ENCODE measurements at places on chromosomes 16 and 17.

- peak; percentile 69 for DNase-seq
These were observed 21.2 kb downstream of the PDILT start for GRCh38 chr16:20383106-20384029.

- DNase-seq = no peak
These were observed 42.3 kb upstream of the HNF1B start for GRCh38 chr17:37787055-37787757.

GRCh38 chr16:5837007-5837670, 739.5 kb upstream of the EEF2KMT start:
- no peak for DNase-seq

- no peak for DNase-seq
These were observed 2.7 kb upstream of the DHRS7B start for GRCh38 chr17:21124086-21124485.

DNA sequence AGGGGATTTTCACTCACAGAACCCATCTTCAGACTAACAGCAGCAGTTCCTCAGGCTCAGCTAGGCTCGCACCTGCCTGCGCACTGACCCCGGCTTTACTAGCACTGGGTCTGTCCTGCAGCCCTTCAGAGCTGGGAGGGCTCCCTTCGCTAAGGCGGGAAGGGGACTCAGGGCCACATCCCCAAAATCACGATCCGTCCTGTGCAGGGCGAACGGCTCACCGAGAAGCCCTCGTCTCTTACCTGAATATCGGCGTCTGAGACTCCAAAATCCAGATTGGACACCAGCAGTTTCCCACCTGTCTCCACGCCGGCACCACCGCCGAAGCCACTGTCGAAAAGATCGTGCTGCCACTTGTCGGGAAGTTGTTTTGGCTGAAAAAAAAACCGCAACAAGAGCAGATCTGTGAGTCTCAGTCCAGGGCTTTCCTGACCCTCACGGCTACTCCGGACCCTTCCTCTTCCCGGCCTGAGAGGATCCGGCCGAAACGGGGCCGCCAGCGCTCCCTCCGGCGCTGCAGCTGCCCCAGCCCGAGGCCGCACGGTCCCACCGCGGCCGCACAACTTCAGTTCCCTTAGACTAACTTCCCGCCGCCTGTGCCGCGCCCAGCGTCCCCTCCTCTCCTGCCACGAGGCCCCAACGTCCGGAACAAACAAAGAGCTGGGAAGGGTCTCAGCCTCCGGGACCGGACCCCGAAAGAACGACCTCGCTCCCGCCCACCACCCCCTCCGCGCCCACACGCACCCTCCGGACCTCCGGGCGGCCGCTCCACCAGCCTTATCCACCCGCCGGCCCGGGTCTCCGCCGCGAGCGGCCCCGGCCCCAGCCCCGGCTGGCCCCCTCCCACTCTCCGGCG, 711 bp downstream of the ALYREF start:
- DNase-seq = no peak

GRCh38 chr17:31379597-31380205, 11.8 kb upstream of the RAB11FIP4 start:
- DNase-seq = no peak

All from NCI-H460 (cell line).